ENCODE measurements at places on chromosomes 1 and 21.

GRCh38 chr1:59625384-59625783 lies 189.4 kb upstream of the HOOK1 start:
- no peak for DNase-seq

GRCh38 chr1:161079436-161080110 lies 9.8 kb downstream of the NECTIN4 start:
- no peak for DNase-seq

DNA sequence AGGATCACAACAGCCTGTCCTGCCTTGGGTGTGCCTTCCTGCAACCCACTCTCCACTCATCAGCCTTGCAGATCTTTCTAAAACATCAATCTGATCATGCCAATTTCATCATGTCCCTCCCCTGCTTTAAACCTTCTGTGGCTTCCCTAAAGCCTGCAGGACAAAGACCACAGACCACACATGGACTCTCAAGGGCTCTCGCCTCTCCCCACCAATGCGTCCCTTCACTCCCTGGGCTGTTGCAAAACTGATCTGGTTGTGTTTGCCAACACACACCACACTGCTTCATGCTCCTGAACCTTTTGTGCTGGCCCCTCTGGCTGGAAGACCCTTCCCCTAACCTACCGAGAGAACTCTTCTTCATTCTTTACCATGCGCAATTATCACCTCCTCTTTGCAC lies 72.4 kb downstream of the ITPKB start:
- DNase-seq, result no peak

DNA sequence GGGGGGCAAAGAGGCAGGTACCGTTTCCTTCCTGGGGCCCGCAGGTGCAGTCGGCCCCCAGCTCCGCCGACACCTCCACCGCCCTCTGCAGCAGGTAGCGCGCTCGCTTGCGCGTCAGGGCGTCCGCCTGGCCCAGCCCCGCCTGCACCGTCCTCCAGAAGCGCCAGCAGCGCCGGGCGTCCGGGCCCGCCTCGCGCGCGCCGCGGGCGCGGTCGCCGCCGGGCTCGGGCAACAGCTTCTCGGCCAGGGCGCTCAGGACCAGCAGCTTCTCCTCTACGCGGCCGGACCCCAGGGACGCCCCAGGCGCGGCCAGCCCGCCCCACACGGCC lies 863 bp downstream of the TARBP1 start:
- no peak for DNase-seq

- DNase-seq, result no peak
Measured at GRCh38 chr1:190119683-190120082, 358.0 kb downstream of the BRINP3 start.

DNA sequence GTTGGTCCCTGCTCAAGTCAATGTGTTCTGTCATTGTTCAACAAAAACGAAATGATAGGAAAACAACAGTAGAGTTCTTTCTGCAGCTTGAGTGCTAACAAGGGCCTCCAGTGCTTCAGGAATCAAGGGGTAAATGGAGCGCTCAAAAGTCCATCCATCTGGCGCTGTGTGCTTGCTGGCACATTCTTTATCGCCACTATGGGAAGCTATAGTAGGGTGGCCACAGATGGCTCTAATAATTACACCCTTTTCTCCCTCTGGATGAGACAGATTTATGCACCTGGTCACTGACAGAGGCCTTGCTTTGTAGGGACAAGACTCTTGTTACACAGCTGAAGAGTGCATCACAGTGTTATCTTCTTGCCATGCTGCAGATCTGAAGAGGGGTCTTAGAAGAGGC lies 136.0 kb downstream of the GDAP2 start:
- DNase-seq, result no peak

- no peak for DNase-seq
Measured at GRCh38 chr1:14222086-14222485, 376.4 kb upstream of the KAZN start.

- DNase-seq, result no peak
Measured at GRCh38 chr1:71593523-71593922, 512.7 kb upstream of the ZRANB2 start.

- DNase-seq, result no peak
Measured at GRCh38 chr1:176466514-176466913, 3.5 kb downstream of the PAPPA2 start.

GRCh38 chr1:20632386-20632785 lies 872 bp upstream of the PINK1 start:
- DNase-seq, result no peak

DNA sequence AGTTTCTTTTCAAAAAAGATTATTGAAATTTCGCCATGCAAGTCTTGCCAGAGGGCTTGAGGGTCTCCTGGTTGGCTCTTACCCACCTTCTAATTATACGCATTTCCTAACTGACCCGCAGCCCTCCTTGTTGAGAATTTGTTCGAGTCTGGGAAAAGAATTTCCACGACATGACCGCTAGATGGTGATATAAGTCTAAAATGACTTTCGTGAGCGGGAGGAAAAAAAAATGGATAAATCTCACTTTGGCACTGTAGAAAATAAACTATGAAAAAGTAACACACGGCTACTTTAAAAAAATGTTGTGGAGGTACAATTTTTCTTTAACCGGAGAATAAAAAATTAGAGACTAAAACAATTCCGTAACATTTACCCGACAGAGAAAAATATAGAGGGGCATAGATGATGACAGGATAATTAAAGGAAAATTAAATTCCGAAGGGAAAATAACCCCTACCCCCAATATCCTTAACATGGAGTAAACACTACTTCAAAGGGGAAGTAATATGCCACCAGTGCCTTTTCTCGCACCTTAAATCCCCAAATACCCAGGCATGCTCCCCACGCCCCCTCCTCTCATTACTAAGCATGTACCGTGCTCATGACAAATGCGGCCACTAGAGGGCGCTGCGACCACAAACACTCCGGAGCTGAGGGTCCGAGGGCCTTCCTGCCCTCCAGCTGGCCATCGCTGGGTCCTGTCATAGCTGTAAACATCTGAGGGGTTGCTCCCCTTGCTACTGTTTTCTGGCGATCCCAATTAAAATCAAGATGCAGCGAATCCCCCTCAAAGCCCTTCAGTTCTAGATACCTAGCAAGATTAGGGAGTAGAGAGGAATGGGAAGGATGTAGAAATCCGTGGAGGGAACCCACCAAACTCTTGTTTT lies 266.9 kb downstream of the ASTN1 start:
- DNase-seq, result no peak

DNA sequence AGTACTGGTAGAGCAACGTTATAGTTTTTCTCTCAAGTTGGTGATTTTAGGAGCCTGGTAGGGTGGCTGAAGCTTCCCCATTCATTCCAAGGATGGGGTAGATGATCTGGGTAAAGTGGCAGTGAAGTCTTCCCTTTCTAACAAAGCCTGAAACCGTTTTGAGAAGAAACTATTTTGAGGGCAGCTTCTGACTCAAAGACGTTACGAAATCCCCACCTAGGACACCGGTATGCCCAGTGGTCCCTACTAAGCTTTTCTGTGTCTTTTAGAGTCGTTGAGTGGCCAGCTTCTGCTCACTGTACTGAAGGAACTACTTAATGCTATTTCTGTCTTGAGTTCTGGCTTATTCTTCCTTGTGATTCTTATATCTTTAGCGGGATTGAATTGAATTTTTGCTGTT lies 1.4 kb downstream of the WDTC1 start:
- DNase-seq, result no peak

- no peak for DNase-seq
Measured at GRCh38 chr1:16888860-16889816, 6.6 kb upstream of the RNU1-2 start.

GRCh38 chr21:14864211-14865021 lies 200.4 kb downstream of the NRIP1 start:
- no peak for DNase-seq

DNA sequence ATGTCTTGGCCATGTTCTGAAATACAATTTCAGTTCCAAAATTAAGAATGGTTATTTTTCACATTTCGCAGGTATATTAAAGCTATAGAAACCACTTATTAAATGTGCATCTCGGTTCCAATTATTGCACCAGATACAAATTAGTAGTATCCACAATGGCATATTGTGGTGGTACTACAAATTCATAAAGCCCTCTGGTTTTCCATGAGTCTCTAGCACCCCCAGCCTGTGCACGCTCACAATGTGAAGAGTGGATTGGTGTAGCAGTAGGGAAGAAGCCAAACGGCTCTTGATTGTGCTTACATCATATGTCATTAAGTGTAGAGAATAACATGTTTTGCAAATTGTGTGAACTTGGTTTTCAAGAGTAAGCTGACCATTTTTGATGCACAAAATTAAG lies 1.9 kb upstream of the BRINP3 start:
- no peak for DNase-seq

GRCh38 chr1:230167419-230167852 lies 100.4 kb downstream of the GALNT2 start:
- DNase-seq, result no peak

DNA sequence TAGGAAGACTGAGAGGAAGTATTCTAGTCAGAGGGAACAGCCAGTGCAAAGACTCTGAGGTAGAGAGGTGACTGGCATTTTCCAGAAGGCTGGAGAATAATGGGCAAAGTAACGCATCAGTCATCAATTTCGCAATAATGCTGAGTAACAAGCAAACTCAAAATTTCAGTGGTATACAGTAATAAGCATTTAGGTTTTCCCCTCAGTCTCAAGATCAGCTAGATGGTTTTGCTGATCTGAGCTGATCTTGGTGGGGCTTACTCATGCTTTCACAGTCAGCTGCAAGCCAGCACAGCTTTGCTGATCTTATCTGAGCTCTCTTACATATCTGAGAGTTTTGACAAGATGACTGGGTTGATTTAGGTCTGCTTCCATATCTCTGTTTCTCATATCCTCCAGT lies 108.7 kb downstream of the TSEN15 start:
- no peak for DNase-seq

- no peak for DNase-seq
Measured at GRCh38 chr21:29450058-29450457, 151.3 kb downstream of the BACH1 start.

GRCh38 chr1:8382608-8383505 lies 64.9 kb downstream of the SLC45A1 start:
- DNase-seq, result no peak

GRCh38 chr1:61079296-61079897 lies 3.0 kb upstream of the NFIA start:
- no peak for DNase-seq

GRCh38 chr1:198636391-198636790 lies 2.4 kb upstream of the PTPRC start:
- no peak for DNase-seq

DNA sequence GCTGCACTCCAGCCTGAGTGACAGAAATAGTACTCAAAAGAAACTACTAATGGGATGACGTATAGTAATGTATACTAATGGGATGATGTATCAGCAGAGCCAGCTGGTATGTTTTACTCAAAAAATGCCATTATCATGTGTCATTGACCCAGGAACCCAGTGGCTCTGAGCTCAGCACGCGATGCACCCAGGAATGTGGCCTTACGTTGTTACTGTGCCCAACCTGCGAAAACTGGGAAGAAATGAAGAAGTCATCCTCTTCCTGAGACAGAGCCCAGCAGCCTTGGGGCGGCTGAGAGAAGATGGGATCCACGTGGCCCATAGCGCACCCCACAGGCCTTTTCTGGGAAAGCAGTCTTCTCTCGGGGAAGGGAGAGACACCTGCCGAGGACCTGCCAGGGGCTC lies 8.8 kb downstream of the UBE2J2 start:
- DNase-seq, result no peak

DNA sequence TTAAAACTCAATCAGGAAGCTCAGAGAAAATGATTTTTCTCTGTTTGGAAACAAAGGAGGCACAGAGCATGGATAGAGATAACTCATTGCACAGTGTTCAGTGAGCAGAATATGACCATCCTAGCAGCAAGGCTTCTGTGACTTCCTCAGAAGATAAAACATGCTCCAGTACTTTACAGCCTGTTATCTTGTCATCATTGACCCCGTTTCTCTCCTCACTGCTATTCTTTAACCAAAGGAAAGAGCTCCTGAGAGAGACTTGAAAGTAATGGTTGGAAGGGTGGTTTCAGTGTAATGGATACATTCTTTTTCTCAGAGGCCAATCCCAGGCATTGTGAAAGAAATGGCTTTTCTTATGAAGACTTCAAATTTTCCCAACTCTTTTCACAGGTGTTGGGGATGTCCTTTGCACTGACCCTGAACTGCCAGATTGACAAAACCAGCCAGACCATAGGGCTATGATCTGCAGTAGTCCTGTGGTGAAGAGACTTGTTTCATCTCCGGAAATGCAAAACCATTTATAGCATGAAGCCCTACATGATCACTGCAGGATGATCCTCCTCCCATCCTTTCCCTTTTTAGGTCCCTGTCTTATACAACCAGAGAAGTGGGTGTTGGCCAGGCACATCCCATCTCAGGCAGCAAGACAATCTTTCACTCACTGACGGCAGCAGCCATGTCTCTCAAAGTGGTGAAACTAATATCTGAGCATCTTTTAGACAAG lies 25.9 kb downstream of the CD53 start:
- no peak for DNase-seq

DNA sequence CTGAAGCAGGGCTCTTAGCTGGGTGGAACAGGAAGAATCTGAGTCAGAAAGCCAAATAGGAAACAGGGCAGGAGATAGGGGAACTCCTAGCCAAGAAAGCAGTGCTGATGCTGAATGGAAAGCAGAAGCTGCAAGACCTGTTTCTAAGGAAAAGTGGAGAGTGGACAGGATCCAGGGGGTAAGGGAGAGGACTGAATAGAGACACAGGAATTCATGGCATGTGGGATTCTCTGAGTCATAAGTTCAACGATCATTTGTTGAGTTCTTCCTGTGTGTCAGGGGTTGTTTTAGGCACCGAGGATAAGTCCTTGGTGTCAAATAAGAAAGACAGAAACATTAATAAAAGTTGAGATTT lies 153.8 kb upstream of the FGGY start:
- DNase-seq, result no peak

DNA sequence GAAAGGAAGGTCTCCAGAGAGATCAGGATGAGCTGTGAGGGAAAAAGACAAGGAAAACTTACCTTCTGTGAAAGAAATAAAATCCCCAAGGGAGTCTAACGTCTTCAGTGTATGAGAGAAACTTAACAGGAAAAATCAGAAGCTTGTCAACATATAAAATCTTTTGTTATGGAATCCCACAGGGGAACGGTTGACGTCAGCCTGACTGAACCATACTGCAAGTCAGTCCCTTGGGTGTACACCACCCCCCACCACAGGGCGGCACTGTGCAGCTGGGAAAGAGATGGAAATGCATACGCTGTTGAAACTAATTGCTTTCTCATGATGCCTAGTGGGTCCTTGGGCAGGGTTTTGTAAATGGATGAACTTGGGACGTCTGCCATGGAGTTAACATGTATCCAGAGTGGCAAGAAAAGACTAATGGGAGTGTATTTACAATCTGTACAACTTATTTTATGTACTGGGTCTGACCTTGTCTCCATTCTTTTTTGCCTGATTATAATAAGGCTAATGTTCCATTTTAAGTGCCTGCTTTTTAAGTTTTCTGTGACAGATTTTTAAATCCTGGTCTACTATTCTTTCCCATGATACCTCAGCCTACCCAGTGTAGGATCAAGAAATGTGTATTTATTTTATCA lies 22.7 kb downstream of the UTP25 start:
- DNase-seq, result no peak

DNA sequence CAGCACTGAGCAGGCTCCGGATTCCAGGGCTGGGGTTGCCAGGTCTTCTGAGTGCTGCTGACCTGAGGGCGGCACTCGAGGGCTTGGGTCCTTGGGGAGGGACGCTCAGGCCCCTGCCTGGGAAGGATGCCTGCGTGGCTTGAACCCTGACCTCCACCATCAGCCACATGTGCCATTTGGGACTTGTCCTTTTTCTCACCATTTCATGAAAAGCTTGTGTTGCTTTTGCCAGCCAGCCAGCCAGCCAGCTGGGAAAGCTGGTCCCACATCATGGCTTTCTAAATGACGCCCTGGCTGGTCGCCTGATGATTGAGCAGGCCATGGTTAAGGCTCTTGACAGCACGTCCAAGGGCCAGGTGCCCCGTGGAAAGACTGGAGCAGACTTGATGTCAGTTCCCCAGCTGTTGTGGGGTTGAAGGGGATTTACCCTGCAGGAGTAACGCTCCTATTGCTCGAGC lies 168.7 kb downstream of the CAMTA1 start:
- no peak for DNase-seq

Data from cortex of kidney (tissue), 1 donor.